Left forelimb (tissue), 1 donor: ENCODE measurements at places on chromosomes 13 and 19.

DNA sequence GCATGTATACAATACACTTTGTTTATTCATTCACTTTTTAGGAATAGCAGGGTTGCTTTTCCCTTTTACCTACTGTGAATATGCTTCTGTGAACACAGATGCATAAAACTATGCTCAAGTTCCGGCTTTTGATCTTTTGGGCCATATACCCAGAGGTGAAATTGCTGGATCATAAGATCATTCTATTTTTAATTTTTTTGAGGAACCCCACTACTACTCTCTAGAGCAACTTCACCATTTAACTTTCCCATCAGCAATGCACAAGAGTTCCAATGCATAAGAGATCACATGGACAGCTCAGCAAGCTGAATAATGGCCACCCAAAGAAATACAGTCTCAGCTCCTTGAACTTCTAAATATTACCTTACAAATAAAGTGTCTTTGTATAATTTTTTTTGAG, 17.0 kb upstream of the SIGLEC10 start:
- no peak for DNase-seq

DNA sequence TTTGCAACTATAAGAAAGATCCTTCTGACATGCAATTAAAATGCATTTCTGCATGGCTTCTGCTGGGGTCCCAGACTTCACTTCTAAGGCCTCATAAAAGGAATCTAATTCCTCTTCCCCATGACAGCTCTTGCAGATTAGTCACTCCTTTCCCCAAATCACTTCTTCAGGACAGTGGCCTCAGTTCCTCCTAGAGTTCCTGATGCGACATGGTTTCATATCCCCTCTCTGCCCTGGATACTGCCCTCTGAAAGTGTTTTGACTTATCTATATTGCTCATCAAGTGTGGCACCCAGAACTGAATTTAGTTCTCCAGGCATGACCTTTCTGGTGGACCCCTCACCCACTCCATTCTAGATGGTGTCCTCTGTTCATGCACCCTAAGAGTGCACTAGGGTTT, 238.1 kb downstream of the FOXO1 start:
- DNase-seq = no peak

- no peak for DNase-seq
These were observed 21.6 kb downstream of the SGCG start for GRCh38 chr13:23202383-23202782.

- peak; percentile 79 for DNase-seq
These were observed 23.5 kb downstream of the KCTD15 start for GRCh38 chr19:33819880-33820781.

DNA sequence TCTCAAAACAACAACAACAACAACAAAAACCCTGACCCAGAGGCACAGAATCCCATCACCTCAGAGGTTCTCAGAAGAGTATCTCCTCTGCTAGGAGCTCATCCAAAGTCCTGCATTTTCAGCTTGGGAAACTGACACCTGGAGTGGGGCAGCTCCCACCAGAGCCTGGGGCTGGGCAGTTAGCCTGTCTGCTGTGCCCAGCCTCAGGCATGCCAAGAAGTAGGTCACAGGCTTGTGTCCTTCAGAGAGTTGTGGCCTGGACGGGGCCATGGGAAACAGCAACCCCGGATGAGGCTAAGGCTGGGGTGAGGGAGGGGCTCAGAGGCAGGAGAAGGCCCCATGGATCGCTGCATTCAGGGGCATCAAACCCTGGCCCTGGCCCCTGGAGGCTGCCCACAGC, 2.1 kb downstream of the NDUFS7 start:
- DNase-seq = no peak

- DNase-seq = no peak
These were observed 22.5 kb downstream of the DHRS12 start for GRCh38 chr13:51781246-51782022.

GRCh38 chr19:20060282-20060681, 17.5 kb upstream of the ZNF90 start:
- no peak for DNase-seq

DNA sequence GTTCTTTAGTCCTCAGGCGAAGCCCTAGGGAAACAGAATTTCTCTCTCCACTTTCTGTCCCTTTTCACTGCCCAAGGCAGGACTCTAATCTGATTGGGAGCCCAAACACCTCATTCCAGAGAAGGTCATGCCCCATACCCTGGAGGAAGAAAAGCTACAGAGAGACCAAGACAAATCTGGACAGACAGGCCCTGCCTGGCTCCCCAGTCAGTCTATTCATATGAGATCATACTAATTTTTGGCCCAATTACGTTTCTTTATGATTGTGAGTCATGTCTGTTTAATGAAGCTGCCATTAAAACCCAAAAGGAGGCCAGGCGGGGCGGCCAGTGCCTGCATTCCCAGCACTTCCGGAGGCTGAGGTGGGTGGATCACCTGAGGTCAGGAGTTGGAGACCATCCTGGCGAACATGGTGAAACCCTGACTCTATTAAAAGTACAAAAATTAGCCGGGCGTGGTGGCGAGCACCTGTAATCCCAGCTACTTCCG, 3.3 kb upstream of the AP3D1 start:
- DNase-seq = no peak

GRCh38 chr19:15368798-15369593, 10.6 kb downstream of the AKAP8 start:
- DNase-seq = no peak
